Activated CD4-positive, alpha-beta T cell treated with anti-CD3 and anti-CD28 coated beads for 1 hour (primary cell): ENCODE measurements at places on chromosomes 6 and 20.

GRCh38 chr6:167420177-167420576 is 95.3 kb downstream of the TTLL2 start:
- DNase-seq: no peak

DNA sequence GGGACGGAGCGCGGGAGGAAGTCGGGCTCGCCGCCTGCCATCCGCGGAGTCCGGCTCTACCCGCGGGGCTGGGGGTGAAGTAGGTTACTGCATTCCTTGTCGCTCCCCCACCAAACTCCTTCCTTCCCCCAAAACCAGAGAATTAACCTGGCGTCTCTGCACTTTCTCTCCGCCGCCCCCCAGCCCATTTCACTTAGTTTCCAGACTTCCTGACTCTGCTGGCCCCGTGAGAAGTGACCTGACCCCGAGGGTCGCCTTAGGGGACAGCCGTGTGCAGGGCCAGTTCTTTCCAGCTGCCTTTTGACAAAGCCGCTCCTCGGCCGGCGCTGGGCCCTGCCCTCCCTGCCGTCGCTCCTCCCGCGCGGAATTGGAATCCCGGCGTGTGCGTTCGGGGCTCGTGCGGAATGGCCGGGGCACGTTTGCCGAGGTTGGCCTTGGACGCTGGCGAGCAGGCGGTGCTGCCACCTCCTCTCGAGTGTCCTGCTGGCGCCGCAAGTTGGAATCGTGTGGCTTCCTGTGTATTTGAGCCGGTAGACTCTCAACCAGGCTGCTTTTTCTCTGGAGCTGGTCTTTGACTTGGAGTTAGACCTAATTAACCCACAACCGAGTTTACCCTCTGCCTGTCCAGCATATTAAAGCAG is 650 bp downstream of the DCBLD1 start:
- DNase-seq: no peak

GRCh38 chr6:162706232-162706631 is 21.3 kb downstream of the PRKN start:
- DNase-seq: no peak

GRCh38 chr6:117976030-117976651 is 69.1 kb downstream of the SLC35F1 start:
- no peak for DNase-seq

DNA sequence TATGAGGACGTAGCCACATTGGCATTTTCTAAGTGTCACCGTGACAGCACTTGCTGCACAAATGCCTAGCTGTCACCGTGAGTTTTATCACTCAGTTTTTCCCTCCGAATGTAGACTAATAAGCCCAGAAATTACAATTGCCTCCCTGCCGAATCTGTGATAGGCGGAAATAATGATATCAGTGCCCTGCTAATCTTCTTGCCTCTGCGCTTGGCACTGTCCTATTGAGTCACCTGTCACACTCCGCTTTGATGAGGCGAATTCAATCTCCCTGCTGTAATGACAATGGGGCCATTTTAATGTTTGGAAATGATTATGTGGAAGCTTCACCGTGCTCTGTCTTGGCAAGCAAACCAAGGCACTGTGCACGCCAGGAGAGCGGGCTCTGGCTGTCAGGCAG is 112.8 kb downstream of the LINC00237 start:
- no peak for DNase-seq

DNA sequence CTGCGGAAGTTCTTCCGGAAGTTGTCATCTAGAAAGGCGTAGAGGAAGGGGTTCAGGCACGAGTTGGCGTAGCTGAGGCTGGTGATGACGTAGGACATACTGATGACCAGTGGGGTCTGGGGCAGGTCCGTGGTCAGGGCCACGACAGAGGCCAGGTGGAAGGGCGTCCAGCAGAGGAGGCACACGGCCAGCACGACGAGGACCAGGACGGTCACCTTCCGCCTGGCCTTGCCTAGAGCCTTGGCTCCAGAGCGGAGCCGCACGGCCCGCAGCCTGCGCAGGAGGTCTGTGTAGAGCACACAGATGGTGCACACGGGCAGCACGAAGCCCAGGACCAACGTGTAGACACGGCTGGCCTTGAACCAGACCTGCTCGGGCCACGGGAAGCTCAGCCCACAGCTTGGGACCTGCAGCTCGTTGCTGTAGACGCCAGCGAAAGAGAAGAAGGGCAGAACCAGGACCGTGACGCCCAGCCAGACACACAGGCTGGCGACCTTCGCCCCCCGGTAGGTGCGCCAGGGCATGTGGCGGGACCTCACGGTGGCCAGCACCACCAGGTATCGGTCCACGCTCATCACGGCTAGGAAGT is 1.4 kb downstream of the NPBWR2 start:
- no peak for DNase-seq

GRCh38 chr20:3595541-3595940 is 67.7 kb downstream of the GFRA4 start:
- DNase-seq: no peak

DNA sequence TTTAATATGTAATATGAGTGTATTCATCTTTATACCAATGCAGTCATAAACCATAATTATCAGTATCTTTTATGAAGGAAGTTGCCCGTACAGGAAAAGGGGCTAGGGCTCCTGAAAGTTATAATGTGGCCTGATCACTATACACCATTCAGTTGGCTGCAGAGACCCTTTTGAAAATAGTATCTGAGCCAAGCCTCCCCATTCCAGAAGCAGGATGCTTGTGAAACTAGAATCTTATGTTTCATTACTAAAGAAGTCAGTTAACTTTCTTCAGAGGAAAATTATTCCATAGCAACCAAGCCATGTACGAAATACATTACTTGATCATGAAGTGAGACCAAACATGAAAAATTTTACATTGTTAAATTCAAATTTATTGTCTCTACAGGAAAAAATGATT is 251.5 kb upstream of the TCF21 start:
- DNase-seq: no peak

DNA sequence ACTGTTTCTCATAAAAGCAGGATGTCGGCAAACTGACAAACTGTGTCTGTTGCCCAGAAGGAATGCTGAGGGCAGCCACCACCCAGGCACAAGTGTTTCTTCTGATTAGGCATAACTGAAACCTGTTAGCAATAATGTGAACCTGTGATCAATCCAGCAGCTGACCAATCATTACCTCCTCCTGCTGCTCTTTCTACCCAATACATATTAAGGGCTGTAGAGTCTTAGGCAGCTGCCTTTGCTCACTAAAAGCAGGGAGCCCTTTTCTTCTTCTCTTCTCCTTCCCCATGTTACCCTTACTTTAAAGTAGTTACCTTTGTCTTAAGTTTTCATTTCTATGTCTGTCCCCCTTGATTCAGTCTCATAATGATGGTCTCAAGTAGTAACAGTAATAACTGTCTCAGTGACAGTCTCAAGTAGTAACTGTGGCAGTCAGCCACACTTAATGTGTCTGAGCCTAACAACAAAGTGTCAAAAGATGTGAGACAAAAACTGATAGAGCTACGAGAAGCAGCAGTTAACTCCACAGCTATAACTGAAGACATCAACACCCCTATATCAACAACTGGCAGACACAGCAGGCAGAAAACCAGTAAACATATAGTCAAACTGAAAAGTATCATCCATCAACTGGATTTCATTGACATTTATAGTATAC is 37.0 kb downstream of the RANBP9 start:
- no peak for DNase-seq

DNA sequence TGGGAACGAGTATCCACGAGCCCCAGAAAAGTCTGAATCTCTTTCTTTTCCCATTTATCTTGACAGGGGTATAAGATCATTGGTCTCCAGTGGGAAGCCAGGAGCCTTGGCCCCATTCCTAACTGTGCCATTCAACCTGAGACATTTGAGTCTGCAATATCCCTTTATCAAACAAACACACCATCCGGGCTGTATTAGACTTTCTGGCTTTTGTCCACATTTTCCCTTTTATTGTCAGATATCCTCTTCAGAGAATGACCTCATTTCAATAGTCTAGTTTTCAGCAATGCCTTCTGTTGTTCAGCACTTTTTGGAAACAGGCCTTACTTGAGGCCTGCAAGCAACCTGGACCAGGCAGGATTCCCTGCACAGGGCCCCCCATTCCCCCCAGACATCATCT is 15.7 kb downstream of the BPIFA1 start:
- DNase-seq: no peak

DNA sequence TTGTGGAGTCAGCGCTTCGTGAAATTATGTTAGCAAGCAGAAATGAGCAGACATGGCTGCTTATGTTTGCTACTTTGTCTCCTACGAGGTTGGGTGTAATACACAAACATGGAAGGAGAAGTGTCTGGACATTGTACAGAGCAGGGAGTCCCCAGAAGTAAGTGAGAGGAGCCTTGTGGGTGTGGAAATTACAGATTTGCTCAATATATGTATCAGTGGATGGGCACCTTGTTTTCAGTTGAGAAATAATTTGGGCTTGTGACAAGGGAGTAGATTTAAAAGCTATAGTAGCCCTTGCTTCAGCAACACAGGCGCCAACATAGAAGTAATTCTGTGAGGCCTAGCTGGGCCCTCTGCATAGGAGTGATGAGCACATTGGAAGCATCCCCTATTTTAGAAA is 49.2 kb downstream of the HECA start:
- no peak for DNase-seq

GRCh38 chr6:69555088-69555638 is 241.6 kb downstream of the LMBRD1 start:
- DNase-seq: no peak

DNA sequence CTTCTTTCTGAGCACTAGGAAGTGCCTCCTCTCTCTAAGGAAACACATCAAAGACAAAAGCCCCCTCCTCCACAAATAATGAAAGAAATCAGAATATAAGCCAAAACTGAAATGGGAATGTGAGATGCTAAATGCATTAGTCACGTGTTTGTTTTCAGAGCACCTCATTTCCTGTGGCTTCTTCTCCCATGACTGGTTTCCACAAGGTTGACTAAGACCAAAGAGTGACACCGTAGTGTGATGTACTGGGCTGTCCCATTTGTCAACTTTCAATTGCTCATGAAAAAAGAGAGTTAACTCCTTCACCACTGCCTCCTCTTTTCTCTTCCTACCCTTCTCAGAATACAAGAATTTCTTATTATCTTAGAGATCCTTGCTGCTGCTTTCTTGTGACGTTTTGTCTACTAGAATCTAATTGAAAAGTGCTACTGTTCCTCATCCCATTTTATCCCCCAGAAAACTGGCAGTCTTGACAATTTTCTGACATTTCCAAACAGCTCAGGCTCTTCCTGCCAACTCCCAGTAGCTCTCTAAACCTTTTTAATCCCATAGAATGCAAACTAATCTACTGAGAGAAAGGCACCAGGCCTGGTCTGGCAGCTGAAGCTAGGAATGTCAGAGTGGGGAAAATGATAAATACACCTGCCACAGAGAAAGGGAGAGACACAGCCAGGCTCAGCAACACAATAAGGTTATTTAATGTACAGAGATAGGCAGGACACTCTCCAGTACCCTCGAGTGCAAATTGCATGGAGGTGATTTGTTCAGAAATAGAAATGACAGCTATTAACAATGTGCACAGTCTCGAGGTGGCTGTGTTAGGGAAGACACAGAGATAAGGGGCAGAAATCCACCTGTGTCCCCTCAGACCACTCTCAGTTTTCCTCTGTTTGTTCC is 671.7 kb upstream of the NRSN1 start:
- DNase-seq: no peak

GRCh38 chr6:31588871-31589650 is 3.0 kb downstream of the LST1 start:
- no peak for DNase-seq

- no peak for DNase-seq
Observed at GRCh38 chr6:50720623-50721022, 7.3 kb downstream of the TFAP2D start.

- no peak for DNase-seq
Observed at GRCh38 chr20:59526242-59527225, 77.8 kb upstream of the PHACTR3 start.

DNA sequence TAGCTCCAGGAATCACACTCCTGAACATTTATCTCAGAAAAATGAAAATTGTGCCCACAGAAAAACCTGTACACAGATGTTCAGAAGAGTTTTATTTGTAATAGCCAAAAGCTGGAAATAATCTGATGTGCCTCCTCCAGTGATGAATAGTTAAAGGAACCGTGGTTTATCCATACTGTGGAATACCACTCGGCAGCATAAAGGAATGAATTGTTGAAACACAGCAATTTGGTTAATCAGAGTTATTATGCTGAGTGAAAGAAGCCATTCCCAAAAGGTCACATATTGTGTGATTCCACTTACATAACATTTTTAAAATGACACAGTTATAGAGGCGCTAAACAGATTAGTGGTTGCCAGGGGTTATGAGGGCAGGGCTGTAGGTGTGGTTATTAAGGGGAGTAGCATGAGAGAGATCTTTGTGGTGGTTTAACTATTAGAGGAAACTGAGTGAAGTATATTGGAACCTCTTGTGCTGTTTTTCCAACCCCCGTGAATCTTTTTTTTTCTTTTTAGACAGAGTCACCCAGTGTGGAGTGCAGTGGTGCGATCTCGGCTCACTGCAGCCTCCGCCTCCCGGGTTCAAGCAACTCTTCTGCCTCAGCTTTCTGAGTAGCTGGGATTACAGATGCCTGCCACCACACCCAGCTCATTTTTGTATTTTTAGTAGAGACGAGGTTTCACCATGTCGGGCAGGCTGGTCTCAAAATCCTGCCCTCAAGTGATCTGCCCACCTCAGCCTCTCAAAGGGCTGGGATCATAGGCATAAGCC is 26.2 kb downstream of the PSMF1 start:
- no peak for DNase-seq

- no peak for DNase-seq
Observed at GRCh38 chr6:36478051-36478526, 35.3 kb downstream of the KCTD20 start.

- DNase-seq: no peak
Observed at GRCh38 chr20:1402149-1402548, 9.3 kb upstream of the FKBP1A start.

GRCh38 chr20:9928281-9928737 is 89.4 kb upstream of the PAK5 start:
- DNase-seq: no peak

DNA sequence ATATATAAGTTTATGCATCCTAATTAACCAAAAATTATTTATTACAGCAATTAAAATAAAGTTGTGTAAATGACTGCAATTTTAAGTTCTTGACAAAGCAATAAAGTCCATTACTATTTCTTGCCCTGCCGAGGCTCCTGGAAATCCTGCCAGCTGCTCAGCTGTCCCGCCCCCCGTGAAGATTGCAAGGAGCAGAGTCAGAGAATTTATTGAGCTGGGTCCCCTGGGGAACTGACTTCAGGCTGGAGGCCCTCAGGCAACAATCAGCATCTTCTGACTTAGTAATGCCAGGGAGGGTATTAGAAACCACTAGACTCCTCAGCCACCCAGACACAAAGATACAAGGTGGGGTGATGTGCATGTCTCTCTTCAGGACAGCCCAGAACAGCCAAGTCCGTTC is 92.3 kb downstream of the EDN3 start:
- DNase-seq: no peak

DNA sequence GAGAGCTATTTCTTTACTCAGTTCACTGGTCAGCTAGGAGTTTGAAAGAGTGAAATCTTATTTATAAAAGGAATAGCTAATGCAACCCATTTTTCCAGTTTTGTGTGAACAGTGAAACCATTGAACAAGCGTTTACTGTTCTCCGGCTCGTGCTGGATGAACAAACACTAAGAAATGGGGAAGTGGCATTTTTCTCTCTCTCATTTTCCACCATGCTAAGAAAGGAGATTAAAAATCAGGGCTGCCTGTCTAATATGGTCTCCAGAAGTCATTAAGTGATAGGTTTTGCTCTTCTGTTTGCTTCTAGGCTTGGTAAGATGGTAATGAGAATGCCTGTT is 774 bp upstream of the SFT2D1 start:
- no peak for DNase-seq

- no peak for DNase-seq
Observed at GRCh38 chr6:108739496-108740330, 108.5 kb upstream of the ARMC2 start.

- no peak for DNase-seq
Observed at GRCh38 chr6:40573221-40573620, 13.9 kb downstream of the LRFN2 start.
